ENCODE measurements at places on chromosomes 4 and X.

DNA sequence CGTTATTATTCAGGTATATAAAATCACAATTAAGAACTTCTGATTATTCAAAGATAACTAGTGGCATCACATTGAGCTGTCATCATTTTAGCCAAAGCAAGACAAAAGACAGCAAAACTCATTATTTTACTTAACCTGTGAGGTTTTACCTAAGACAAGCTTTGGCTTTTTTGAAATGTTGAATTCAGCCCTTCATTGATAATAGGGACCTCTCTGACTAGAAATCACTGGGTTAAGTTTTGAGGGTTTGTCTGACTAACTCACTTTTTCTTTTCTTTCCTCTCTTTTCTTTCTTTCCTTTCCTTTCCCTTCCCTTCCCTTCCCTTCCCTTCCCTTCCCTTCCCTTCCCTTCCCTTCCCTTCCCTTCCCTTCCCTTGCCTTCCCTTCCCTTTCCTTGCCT lies 244.2 kb downstream of the GRXCR1 start:
- no peak for DNase-seq

GRCh38 chrX:24080704-24081103 lies 25.9 kb downstream of the EIF2S3 start:
- no peak for DNase-seq

- no peak for DNase-seq
These were observed 9.2 kb upstream of the TREX2 start for GRCh38 chrX:153454901-153455550.

DNA sequence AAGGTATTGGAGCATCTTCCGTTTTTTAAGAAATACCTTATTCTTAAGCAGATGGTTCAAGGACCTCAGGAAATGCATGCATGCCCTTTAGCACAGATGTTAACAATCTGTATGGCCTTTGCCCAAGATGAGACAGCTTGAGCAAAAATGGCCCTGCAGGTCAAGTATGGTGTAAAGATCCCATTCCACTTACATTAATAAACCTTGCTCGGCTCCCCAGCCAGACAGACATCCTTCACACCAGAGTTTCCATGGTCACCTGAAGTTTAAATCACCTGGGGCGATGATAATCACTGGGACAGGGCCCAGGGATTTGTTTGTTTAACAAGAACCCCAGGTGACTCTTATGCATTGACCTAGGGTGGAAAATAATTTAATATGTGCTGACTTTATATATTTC lies 287.0 kb upstream of the NOCT start:
- no peak for DNase-seq

- DNase-seq, result no peak
These were observed 33.6 kb upstream of the ZCCHC13 start for GRCh38 chrX:74270393-74270792.

DNA sequence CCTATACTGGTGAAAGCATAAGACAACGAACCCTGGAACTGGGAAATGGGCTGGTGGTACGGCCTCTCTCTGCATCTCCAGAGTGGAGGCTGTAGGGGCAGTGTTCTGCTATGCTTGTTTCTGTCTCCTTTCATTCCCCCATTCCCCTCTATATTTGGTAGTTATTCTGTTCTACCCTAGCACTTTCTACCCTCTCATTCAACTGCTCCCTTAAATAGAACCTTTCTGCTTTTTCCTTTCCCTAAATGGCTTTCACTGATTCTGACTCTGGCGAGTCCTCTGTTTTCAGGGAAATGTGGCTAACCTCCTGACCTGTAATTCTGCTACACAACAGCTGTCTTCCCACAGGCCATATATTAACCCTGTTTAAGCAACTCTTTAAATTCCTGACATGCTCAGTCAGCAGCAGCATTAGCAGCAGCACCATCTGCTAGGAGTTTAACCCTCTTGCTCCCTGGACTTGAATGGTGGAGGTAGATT lies 94.2 kb downstream of the CXCL13 start:
- DNase-seq, result peak; percentile 80

- no peak for DNase-seq
These were observed 6.3 kb upstream of the PGAM4 start for GRCh38 chrX:77975755-77976154.

GRCh38 chr4:61182915-61183314 lies 17.2 kb upstream of the ADGRL3 start:
- no peak for DNase-seq

DNA sequence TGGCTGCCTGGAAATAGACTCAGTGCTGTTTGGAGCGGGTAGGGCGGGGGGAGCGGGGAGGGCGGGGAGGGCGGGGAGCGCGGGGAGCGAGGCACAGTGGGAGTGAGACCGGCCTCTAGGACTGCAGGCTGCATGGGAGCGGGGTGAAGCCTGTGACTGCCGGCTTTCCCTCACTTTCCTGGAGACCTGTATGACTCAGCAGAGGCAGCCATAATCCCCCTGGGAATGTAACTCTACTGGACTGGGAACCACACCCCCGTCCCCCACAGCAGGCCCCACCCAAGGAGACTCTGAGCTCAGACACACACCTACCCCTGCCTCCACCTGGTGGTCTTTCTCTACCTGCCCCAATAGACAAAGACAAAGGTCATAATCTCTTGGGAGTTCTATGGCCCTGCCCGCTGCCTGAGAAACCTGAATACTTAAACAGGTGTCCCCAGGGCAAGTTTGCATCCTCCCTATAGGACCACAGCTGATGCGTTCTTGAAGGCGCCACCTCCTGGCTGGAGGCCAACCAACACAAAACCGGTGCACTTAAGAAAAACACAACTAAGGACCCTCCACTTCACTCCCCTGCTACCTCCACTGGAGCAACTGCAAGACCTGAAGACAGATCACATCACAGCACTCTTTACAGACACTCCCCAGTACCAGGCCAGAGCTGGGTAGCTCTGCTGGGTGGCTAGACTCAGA lies 18.0 kb downstream of the HDAC8 start:
- peak; percentile 43 for DNase-seq

- peak; percentile 8 for DNase-seq
These were observed 902 bp downstream of the KLHL4 start for GRCh38 chrX:87518504-87518903.

- no peak for DNase-seq
These were observed 47.3 kb upstream of the C1GALT1C1 start for GRCh38 chrX:120677004-120677652.

DNA sequence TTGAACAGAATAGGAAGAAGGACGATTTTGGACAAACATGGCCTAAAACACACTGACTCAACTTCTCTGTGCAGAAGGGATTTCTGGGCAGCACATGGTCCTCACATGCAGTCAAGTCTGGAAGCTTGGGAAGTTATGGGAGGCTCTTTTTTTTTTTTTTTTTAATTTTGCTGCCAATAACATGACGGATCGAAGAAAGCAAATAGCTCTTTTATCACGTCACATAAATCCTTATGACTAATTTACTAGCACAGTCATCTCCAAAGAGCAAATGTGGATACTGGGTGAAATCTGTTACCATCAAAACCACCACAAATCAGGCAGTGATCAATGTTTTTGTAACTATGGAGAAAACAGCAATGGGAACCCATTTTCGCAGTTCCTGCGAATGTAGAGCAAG lies 193.3 kb upstream of the FAM9B start:
- peak; percentile 24 for DNase-seq

GRCh38 chr4:87499403-87500091 lies 29.6 kb downstream of the SPARCL1 start:
- DNase-seq, result no peak

DNA sequence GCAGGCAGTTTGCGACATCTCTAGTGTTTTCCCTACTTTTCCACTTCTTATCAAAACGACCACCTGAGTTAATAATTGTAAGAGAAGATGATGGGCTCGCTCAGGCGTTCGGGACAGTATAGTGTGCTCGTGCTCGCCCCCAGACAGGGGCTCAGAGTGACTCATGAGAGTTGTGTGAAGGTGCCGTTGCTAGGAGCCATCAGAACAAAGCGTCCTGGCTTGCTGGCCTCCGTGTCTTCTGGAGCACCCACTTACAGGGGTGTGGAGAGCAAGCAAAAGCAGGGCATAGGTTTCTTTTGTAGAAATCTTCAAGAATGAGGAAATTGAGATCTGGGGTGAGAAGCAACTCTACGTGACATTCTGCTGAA lies 73.0 kb upstream of the ADGRG2 start:
- DNase-seq, result no peak

DNA sequence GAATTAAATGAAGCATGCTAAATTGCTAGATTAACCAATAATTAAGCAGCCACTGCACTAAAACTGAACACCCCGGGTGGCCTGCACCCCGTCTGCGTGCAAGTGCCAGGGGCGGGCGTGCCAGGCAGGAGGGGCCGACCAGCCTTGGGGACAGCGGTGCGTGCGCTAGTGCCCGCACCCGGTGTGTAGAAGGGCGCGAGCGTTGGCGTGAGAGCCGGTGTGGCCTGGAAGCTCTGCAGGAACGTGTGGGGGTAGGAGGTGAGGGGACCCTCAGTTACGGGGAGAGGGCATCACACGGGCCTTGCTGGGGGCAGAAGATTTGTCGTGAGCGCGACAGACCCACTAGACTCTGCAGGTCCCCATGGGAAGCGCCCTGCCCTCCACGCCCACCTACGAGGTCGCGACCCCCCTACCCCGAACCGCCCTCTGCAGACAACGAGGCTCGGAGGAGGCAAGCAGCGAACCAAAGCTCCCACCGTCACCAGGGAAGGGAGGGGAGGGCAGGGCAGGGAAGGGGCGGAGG lies 105.8 kb downstream of the FAM53A start:
- no peak for DNase-seq

GRCh38 chr4:40858962-40859361 lies 109.2 kb downstream of the NSUN7 start:
- DNase-seq, result no peak

- DNase-seq, result no peak
These were observed 33.8 kb downstream of the THOC2 start for GRCh38 chrX:123698979-123699520.

DNA sequence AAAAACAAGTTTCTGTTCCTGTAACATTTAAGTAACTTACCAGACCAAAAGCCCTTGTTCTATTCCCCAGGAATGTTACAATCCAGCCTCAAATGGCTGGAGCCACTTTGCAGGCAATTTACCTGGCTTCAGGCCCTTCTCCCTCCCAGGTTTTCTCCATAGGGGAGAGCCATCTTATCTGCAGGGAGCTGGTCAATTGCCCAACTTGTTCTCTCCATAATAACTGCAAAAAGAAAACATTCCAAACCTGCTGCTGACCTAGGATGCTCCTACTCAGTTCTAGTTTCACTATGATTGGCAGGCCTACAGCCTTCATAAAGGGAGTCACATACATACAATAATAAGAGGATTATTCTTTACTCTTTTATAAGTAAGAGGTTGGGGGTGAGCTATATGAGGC lies 670.7 kb downstream of the PCDH7 start:
- no peak for DNase-seq

- DNase-seq, result peak; percentile 75
These were observed 17.3 kb upstream of the TBC1D14 start for GRCh38 chr4:6892190-6892908.

- DNase-seq, result peak; percentile 22
These were observed 647.4 kb upstream of the GALNT7 start for GRCh38 chr4:172521248-172521647.

- DNase-seq, result peak; percentile 26
These were observed 53.1 kb downstream of the HPRT1 start for GRCh38 chrX:134513091-134513490.

DNA sequence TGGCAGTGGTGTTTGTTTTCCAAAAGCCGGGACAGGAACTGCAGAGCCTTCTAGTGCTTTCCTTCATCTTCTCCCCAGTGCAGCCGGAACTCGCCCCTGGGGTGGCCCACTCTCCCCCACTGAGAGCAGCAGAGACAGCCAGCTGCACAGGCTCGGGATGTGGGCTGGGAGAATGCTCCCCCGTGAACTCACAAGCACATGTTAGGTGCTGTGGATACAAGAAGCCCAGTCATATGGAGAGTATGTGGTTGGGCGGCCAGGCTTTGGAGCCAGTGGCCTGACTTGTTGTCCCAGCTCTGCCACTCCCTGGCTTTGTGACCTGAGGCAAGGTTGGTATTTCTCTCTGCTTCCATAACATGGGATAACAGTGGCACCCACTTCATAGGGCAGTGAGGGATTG lies 9.4 kb upstream of the KIAA0232 start:
- peak; percentile 59 for DNase-seq

DNA sequence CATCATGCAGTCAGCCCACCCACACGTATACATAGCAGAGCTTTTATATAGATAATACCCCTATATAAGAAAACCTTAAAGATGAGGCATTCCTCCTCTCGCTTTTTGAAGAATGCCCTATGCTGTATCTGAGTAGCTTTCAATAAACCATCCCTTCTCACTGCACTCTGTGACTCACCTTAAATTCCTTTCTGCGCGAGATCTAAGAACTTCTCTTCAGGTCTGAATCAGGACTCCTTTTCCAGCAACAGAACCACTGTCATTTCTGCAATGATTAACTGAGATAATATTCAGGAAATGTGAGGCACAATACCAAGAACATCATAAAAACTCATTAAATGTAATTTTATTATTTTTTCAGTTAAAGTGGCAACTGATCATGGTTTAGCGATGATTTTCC lies 76.4 kb upstream of the DCLK2 start:
- peak; percentile 63 for DNase-seq

DNA sequence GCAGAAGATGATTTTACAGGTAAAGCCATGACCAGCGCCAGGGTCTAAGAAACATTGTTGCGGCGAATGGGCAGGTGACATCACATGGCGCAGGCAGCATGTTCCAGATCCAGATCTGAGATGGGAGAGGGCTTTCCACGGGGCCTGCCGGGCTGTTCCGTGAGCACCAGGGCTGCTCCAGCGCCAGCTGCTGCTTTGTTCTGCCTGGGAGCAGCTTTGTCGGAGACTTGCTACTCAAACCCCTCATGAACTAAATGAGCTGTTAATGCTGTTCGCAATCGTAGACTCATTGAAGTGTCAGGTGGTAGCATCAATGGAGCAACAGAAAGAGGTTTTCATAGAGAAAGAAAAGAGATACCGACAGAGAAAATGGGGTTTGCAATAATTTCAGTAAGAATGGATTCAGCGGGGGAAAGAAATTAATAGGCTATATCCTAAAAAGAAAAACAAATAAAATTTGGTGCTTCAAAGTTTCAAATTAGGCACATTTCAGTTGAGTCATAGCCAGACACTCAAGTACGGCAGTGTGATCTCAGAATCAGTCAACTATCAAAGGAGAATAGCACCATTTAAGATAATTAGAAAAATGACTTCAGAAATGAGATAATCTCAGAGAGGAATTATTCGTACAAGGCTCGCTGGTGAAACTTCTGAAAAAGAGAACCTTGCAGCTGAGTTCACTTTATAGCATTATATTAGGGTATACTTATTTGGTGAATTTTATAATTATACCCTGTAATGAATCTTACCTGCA lies 23.9 kb downstream of the SORBS2 start:
- no peak for DNase-seq

GRCh38 chr4:153765894-153766293 lies 6.1 kb upstream of the RNF175 start:
- DNase-seq, result no peak

- DNase-seq, result no peak
These were observed 11.2 kb downstream of the LRPAP1 start for GRCh38 chr4:3520796-3521600.
